ENCODE measurements at places on chromosomes 1 and 21. TPM values are rescaled to one million over a fixed set of nuclear protein-coding genes. Genes with fewer than 3 reads are reported as not detected.

GRCh38 chr1:110597966-110598365 is 8.2 kb downstream of the KCNA2 start:
- no peaks in the 10 kb centered on the region for H3K4me1 ChIP-seq
- no peak for DNase-seq
- H3K36me3 ChIP-seq, result no peaks in the 10 kb centered on the region
- no peak overlapping the region for H3K27ac ChIP-seq
- peaks cover under 1% of the 10 kb centered on the region for H3K27me3 ChIP-seq

DNA sequence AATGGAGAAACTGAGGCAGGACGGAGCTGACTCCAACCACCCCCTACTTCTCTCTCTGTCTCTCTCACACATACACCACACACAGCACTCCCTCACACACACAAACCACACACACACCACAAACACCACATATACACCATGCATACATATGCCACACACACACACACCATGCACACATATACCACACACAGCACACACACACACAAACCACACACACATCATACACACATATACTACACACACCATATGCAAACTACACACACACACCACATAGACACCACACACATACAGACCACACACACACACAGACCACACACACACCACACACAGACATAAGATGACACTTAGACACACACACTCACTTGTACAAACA is 94.3 kb downstream of the RIPK4 start:
- H3K4me3 ChIP-seq, result no peak overlapping the region
- peak; percentile 6 for DNase-seq
- H3K36me3 ChIP-seq, result no peaks in the 10 kb centered on the region

DNA sequence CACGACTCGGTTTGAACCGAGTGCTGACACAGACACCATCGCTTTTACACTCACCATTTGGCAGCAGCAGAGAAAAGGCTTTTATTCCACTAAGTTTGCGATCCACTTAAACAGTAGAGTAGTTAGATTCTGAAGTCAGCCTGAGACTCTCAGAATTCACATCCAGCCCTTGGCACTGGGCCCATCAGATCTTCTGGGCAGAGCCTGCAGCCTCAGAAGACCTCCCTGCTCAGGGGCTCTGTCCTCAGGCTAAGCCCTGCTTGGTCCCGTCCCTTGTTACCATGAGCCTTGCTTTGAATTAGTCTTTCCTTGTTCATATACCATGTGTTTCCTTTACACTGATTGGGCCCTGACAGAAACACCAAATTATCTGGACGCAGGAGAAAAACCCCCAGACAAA is 41.4 kb upstream of the AJAP1 start:
- DNase-seq, result no peak
- H3K4me3 ChIP-seq, result no peak overlapping the region
- no peaks in the 10 kb centered on the region for H3K4me1 ChIP-seq
- H3K27me3 ChIP-seq, result no peaks in the 10 kb centered on the region

DNA sequence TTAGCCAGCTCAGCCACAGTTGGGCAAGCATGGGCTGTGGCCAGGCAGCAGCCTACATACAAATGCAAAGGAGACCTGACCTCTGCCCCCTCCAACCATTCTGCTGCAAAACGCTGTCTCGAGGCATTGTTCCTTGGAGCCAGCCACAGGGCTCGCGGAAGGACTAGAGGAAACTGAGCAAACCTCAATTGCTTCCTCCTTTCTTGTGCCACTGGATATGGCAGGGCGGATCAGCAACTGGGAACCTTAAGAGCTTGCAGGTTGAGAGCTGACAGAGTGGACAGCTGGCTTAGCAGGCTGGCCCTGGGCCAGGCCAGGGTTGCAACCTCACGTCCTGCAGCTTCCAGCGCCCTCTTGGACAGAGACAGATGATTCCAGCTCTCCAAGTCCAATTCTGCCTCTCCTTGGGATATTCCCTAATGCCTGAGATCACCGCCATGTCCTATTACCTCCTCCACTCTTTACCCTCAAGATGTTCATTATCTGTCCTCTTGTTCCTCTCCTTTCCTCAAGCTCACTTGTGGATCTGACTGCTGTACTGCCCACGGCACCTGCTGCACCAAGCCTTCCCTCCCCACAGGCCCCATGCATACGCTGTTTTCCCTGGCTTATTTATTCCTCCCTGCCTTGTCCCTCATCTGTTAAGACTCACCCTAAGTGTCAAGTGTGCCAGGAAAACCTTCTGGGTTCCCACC is 67.5 kb downstream of the SDC3 start:
- peaks cover 12% of the 10 kb centered on the region for H3K4me1 ChIP-seq
- H3K27me3 ChIP-seq, result peaks cover 64% of the 10 kb centered on the region
- no peak for DNase-seq
- no peak overlapping the region for H3K27ac ChIP-seq
- H3K36me3 ChIP-seq, result no peaks in the 10 kb centered on the region

- no peak for DNase-seq
- H3K27ac ChIP-seq, result peak overlapping the region; percentile 24
These were observed 83.3 kb downstream of the DISP1 start for GRCh38 chr1:222898191-222898527.

- H3K27ac ChIP-seq, result no peak overlapping the region
- H3K36me3 ChIP-seq, result no peaks in the 10 kb centered on the region
These were observed 128.1 kb downstream of the PLXNA2 start for GRCh38 chr1:208115924-208116640.

- no peaks in the 10 kb centered on the region for H3K36me3 ChIP-seq
- no peak overlapping the region for H3K27ac ChIP-seq
- H3K27me3 ChIP-seq, result no peaks in the 10 kb centered on the region
- no peaks in the 10 kb centered on the region for H3K4me1 ChIP-seq
- H3K4me3 ChIP-seq, result no peak overlapping the region
These were observed 6.3 kb upstream of the ERVH48-1 start for GRCh38 chr21:42931560-42932235.

GRCh38 chr1:59317780-59318179 is 20.9 kb downstream of the FGGY start:
- H3K27ac ChIP-seq, result no peak overlapping the region

Gene CYP4A22
- total RNA-seq, result 0.43 TPM

Gene INSRR
- total RNA-seq, result not detected

Gene LRRC53
- total RNA-seq, result not detected

Gene FTCD
- not detected for total RNA-seq
